Right renal cortex interstitium (tissue), 3 donors: ENCODE measurements at places on chromosomes 16 and 17. TPM values are rescaled to one million over a fixed set of nuclear protein-coding genes. Genes with fewer than 3 reads are reported as not detected.

DNA sequence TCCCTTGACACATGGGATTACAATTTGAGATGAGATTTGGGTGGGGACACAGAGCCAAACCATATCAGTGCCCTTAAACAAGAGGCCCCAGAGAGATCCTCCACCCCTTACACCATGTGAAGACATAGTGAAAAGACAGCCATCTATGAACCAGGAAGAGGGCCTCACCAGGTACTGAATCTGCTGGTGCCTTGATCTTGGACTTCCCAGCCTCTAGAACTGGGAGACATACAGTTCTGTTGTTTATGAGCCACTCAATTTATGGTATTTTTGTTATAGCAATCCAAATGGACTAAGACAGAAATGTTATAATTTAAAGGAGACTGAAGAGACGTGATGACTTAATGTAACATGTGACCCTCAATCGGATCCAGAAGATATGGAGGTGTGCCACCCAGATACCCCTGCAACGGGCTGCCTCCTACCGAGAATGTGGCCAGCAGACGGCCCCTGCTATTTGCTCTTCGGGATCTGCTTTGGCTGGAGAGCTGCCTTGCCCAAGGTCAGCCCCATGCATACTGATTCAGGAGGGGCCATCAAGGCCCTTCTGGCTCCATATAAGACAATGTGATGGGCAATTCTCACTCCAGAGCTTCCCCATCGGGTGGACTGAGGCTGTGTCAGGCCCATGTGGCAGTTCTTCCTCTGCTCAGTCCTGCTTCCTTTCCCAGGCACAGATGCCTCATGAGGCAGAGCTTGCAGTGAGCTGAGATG lies 80.6 kb downstream of the NETO2 start:
- DNase-seq, result no peak

DNA sequence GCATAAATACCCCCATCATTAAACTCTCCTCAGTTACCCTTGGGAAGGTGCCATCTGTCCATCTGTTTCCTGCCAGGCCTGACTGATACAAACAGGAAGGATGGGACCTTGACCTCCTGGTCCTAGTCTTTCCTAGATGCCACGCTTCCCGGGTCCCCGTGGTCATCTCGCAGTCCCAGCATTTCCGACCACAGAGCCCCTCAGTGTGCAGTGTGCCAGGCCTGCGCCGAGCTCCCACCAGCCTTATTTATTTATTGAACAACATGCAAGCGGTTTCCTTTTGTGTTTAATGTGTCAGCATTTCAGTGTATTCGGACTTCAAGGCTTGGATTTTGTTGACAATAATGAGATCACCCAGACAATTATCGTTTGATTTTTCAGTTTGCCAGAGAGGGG lies 45.6 kb upstream of the NKD1 start:
- DNase-seq, result no peak

DNA sequence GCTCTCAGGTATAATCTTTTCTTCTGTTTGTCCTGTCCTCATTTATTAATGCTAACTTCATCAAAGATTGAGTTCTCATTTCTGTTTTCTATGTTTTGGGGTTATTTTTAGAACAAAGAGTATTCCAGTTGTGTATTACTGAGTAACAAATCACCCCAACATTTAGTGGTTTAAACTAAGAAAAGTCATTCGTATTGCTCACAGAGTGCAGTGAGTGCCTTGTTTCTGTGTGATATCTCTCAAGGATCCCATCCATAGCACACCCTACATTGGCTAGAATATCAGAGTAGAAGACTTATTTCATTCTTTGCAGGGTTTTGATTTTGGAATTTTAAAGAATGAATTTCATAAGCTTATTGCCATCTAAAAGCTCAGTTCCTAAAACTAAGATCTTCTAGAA lies 72.1 kb downstream of the VMP1 start:
- no peak for DNase-seq

DNA sequence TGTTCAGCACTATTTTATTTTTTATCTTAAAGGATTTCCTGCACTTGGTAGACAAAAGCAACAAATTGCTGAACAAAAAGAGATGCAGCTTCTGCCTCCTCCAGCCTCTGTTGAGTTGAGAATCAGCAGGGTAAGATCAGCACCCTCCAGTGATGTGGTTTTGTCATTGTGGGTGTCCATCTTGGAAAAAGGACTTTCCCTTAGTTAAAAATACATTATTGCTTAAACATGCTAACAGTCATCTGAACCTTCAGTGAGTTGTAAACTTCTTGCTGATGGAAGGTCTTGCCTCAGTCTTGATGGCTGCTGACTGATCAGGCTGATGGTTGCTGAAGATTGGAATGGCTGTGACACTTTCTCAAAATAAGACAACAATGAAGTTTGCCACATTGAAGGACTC lies 101.2 kb downstream of the PHKB start:
- DNase-seq, result no peak

- DNase-seq, result no peak
Observed at GRCh38 chr17:78144736-78145641, 1.2 kb upstream of the C17orf99 start.

The RPS6KB1 gene
- polyA plus RNA-seq, result 40.2 TPM
